T-helper 17 cell (primary cell): ENCODE measurements at places on chromosomes 2 and 18. TPM values are rescaled to one million over a fixed set of nuclear protein-coding genes. Genes with fewer than 3 reads are reported as not detected.

Gene TEX44
- total RNA-seq, result not detected

Gene GALNT5
- not detected for total RNA-seq

Gene AMER3
- not detected for total RNA-seq

DNA sequence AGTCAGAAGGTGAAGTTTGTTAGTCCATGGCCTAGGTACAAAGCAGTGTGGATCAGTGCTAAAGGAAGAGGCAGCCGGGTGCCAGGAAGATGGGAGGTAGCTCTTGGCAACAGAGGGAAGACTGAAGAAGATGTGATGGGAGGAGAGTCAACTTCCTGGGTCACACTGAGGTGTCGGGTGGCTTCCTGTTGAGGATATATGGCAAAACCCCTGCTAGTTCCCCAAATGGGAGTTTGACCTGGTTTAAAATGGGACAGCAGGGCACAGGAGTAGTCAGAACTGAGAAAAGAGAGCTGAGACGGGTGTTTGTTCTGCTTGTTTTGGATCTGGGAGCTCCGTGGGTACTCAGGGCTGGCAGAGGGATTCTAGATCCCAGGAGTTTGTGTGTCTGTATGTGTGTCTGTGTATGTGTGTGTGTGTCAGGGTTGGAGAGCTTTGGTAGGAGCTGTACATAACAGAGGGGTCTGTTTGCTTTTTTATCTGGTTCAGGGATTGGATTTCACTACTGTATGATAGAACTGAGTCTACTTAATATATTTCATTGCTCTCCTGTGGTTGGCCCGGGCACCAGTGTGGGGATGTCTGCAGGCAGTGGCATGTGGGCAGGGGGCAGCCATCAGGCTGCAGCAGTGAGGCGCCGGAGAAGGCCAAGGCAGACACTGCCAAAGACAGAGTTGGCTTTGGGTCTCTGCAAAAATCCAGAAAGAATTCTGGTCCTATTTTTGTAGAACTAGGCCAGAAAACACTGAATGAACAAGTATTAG, 17.1 kb downstream of the MXD1 start:
- no peak for DNase-seq
- peak overlapping the region; percentile 55 for H3K4me3 ChIP-seq
- H3K36me3 ChIP-seq, result peaks cover 12% of the 10 kb centered on the region
- H3K27ac ChIP-seq, result peak overlapping the region; percentile 67
- H3K27me3 ChIP-seq, result no peaks in the 10 kb centered on the region
- peaks cover 37% of the 10 kb centered on the region for H3K4me1 ChIP-seq

DNA sequence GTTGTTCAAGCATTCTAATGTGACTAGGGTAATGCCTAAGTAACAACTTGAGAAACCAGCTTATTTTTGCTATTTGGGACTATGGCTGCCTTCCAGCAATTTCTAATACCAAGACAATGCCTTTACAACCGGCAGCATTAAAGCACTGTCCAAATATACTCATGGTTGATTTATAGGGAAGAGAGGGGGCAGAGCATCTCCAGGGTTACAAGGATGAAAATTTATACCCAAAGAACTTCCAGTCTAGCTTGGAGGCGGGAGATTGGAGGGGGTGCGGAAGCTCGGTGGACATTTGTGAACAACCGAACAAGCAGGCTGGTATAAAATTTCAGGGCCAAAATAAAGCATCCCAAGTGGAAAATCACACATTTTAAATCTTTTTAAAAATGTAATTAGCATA, 294.9 kb upstream of the STON1 start:
- H3K4me3 ChIP-seq, result no peak overlapping the region
- H3K27ac ChIP-seq, result no peak overlapping the region
